Activated naive CD8-positive, alpha-beta T cell treated with anti-CD3 and anti-CD28 coated beads, Interleukin-2, amount 50 U/mL, for 16 hours (primary cell): ENCODE measurements at places on chromosomes 7 and 10.

DNA sequence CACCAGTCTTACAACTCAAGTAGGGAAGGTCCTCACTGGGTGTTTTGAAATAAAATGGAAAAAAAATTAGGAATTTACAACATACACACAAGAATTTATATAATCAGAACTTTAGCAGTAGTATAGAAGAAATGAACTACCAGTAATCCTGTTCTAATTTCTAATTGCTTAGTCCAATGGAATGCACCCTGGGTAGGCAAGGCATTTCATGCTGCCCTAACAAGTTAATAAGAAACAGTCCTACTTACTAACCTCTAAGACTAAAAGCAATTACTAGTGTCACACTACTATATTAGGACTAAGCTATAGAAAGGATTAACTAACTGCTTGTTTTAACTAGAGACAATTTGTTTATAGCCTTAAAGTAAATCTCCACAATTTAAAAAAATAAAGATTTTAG lies 158.1 kb downstream of the BTAF1 start:
- DNase-seq = no peak

DNA sequence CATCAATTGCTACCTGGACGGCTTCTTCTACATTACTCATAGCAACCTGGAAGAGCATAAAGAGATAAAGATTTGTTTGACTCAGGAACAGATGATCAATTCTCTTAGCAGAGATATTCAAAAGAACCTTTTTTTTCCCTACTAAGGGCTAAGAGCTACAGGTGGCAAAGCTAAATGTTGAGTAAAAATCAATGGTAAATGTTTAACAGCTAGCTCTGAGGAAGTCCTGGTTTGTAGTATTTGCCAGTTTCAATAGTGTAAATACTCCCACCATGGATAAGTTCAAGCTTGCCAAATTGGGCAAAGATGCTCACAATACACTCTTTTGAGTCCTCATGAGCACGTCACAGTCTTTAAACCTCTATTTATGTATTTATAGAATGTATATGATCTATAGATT lies 64.0 kb downstream of the AKR1E2 start:
- DNase-seq = no peak

DNA sequence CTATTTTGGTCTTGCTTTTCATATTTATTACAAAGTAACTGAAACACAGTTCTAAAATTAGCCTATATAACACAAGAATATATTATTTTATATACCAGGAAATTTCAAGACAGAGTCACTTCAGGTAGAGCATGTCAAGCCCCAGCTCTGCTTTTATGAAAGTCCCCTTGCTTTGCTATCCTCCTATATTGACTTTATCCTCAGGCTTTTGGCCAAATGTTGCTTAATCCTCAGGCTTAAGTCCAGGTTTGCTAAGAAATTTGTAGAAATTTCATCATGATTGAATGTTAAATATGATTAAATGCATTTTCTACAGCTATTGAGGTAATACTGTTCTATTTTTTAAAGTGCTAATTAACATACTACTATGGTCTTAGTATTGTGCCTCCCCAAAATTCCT lies 227.6 kb downstream of the FZD1 start:
- no peak for DNase-seq

DNA sequence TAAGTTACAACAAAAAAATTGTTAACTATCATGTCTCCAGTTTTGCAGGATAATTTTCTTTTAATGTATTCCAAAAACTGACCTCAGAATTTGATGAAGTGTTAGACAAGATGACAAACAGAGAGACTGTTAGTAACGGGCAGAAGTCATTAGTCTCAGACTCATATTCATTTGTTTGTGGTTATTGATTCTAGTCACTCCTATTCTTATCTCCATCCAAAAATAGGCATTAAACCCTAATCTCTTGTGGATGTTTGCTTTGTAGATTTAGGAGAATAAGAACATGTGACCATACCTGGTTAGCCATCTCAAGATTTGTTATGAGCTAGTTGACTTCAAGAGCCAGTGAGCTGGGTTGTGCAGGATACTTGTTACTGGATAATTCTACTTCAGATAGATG lies 261.1 kb downstream of the AUTS2 start:
- no peak for DNase-seq

- no peak for DNase-seq
Observed at GRCh38 chr10:114286921-114287320, 47.9 kb downstream of the VWA2 start.

- DNase-seq = no peak
Observed at GRCh38 chr10:83983578-83984255, 155.6 kb upstream of the GHITM start.

GRCh38 chr7:107115762-107116540 lies 52.9 kb upstream of the HBP1 start:
- no peak for DNase-seq

GRCh38 chr7:112112822-112113255 lies 93.4 kb downstream of the DOCK4 start:
- DNase-seq = no peak

GRCh38 chr7:116630357-116630756 lies 41.6 kb upstream of the MET start:
- DNase-seq = no peak

GRCh38 chr10:31154996-31155395 lies 123.3 kb upstream of the ZNF438 start:
- no peak for DNase-seq

- no peak for DNase-seq
Observed at GRCh38 chr7:5231811-5232484, 41.9 kb downstream of the WIPI2 start.
